Activated B cell treated with CpG ODN at 0.5 μM for 24 hours (primary cell): ENCODE measurements at places on chromosomes 6 and 20. TPM values are rescaled to one million over a fixed set of nuclear protein-coding genes. Genes with fewer than 3 reads are reported as not detected.

HEY2 gene
- total RNA-seq, result not detected in 2 replicates

MYLK2 gene
- not detected in 2 replicates for total RNA-seq

CD93 gene
- not detected in 2 replicates for total RNA-seq

EYS gene
- total RNA-seq, result not detected in 2 replicates

RAB44 gene
- total RNA-seq, result 0.20 TPM in 1 of 2 replicates, not detected in the other

COL12A1 gene
- total RNA-seq, result not detected in 2 replicates

ARHGAP40 gene
- not detected in 2 replicates for total RNA-seq

BFSP1 gene
- 0.10 TPM in 1 of 2 replicates, not detected in the other for total RNA-seq

SPEF1 gene
- total RNA-seq, result not detected in 2 replicates

DPPA5 gene
- not detected in 2 replicates for total RNA-seq

RFX6 gene
- not detected in 2 replicates for total RNA-seq

SOBP gene
- total RNA-seq, result 1.1 TPM in 2 replicates

NRSN2 gene
- 7.6 and 12.8 TPM in 2 replicates for total RNA-seq

ABHD16B gene
- not detected in 2 replicates for total RNA-seq

VSX1 gene
- total RNA-seq, result not detected in 2 replicates

DNA sequence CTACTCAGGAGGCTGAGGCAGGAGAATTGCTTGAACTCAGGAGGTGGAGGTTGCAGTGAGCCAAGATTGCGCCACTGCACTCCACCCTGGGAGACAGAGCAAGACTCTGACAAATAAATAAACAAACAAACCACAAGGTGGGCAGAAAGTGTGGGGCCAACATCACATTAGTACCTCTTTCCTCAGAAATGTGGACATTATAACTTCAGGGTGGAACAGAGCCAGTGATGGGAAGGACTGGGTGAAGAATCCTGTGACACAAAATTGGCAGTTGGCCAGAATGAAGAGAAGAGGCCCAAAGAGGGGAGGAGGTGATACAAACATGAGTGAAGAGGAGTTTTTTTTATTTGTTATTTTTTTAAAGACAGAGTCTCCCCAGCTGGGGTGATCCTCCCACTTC, 50.6 kb downstream of the NUP153 start:
- no peaks in the 10 kb centered on the region for H3K4me1 ChIP-seq
- no peaks in the 10 kb centered on the region for H3K27me3 ChIP-seq
- DNase-seq, result no peak
- H3K4me3 ChIP-seq, result no peak overlapping the region
- no peak overlapping the region for H3K27ac ChIP-seq

DNA sequence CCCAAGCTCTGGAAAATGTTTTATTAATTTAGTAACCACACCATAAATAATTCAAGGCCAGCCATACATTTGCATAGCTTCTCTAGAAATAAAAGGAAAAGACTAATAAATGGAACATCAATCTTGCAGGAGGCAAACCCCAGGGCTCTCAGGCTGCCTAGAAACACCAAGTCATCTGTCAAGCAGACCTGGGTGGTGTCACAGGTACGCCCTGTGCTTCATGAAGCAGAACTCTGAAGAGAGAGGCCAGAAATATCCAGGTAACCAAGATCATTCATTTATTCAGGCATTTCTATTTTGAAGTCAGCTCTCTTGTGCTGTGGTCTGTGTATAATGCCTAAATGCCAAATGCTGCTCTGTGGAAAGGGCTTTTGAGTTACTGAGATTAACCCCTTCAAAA, 45.3 kb upstream of the ARMH2 start:
- H3K36me3 ChIP-seq, result peaks cover 100% of the 10 kb centered on the region
- no peaks in the 10 kb centered on the region for H3K27me3 ChIP-seq

DNA sequence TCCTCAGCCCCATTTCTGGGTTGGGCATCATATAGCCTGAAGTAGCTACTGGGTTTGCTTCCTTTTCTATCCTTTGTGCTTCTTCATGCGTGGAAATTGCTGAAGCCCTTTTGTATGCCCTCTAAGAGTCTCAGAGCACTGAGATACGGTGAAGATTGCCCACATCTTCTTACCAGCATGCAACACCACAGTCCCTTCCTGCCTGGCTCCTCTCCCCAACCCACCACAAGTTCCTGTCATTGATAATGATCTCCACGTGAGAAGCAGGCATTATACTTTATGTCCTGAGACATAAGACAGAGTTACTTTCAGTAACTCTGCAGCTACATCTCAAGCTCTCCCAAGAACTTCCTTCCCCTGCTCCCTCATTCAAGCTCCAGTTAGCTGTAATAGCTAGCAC, 15.8 kb upstream of the PLCB4 start:
- no peak for DNase-seq
- H3K27me3 ChIP-seq, result no peaks in the 10 kb centered on the region
- no peak overlapping the region for H3K27ac ChIP-seq
- H3K4me1 ChIP-seq, result no peaks in the 10 kb centered on the region

DNA sequence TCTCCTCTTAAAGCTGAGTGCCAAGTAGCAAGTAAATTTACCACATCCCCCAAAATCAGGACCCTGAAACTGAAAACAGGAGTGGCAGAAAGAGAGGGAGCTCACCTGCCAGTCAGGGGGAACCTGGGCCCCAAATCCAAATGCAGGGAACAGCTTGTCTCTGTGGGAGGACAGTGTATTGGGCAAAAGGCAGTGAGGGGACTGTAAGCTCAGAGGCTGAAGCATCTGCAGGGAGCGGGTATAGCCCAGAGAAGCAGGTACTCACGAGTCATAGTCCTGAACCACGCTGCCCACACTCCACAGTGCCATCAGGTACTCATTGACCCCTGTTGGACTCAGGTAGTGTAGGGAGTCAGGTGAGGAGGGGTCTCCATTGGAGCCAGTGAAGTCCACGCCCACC, 15.0 kb downstream of the SPAG4 start:
- no peaks in the 10 kb centered on the region for H3K27me3 ChIP-seq
- H3K27ac ChIP-seq, result no peak overlapping the region
- peaks cover 68% of the 10 kb centered on the region for H3K36me3 ChIP-seq
- no peak overlapping the region for H3K4me3 ChIP-seq

DNA sequence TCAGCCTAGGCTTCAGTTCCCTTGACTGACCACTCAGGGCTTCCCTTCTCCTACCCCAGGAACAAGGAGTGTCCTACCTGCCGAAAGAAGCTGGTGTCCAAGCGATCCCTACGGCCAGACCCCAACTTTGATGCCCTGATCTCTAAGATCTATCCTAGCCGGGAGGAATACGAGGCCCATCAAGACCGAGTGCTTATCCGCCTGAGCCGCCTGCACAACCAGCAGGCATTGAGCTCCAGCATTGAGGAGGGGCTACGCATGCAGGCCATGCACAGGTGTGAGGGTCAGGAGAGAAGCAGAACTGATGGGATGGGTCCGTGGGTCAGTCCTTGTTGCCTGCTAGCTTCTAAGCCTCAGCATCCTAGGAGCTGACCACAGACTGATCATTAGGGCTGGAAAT, 1.6 kb downstream of the RING1 start:
- peak overlapping the region; percentile 35 for H3K4me3 ChIP-seq
- peaks cover 22% of the 10 kb centered on the region for H3K27me3 ChIP-seq
- no peak for DNase-seq
- no peak overlapping the region for H3K27ac ChIP-seq

- H3K4me1 ChIP-seq, result peaks cover 23% of the 10 kb centered on the region
- H3K27me3 ChIP-seq, result no peaks in the 10 kb centered on the region
- no peak overlapping the region for H3K27ac ChIP-seq
- H3K36me3 ChIP-seq, result peaks cover 4% of the 10 kb centered on the region
- no peak overlapping the region for H3K4me3 ChIP-seq
Observed at GRCh38 chr6:26243752-26244151, 121.2 kb upstream of the BTN3A2 start.

DNA sequence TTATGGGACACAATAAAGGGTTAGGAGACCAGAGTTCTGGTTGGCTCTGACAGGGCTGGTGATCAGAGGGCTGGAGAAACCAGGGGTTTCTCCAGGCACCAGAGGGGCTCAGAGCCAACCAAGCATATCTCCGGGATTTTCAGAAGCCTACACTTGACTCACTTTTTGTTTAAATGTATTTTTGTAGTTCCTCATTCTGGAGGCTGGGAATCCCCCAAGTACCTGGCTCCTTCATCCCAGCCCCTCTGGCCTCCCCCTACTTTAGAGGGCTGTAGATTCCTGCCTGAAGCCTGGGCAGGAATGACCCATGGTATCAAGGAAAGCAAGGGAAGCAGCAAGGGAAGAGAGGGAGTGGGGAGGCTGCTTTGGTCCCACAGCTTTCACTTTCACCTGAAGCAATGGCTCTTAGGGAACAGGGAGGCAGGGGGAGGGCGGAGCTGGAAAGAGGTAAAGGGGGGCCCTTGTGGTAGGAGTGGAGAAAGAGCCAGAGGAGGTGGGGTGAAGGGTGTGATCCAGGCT, 973 bp downstream of the CD40 start:
- peak; percentile 53 for DNase-seq
- H3K36me3 ChIP-seq, result peaks cover 60% of the 10 kb centered on the region
- H3K27ac ChIP-seq, result peak overlapping the region; percentile 100
- H3K4me3 ChIP-seq, result peak overlapping the region; percentile 100
- no peaks in the 10 kb centered on the region for H3K27me3 ChIP-seq

- H3K4me3 ChIP-seq, result peak within 1 kb of the TSS; percentile 56
- no peaks in the 10 kb centered on the region for H3K4me1 ChIP-seq
- no peaks in the 10 kb centered on the region for H3K36me3 ChIP-seq
- no peak for DNase-seq
Observed at GRCh38 chr6:116060572-116061283, at the start of gene FRK. TSS of gene FRK (minus strand) at chr6:116060891. CDS start at chr6:116060311, 580 bp downstream.

GRCh38 chr6:132780770-132781371, 17.6 kb downstream of the SLC18B1 start:
- H3K36me3 ChIP-seq, result peaks cover 60% of the 10 kb centered on the region
- no peaks in the 10 kb centered on the region for H3K4me1 ChIP-seq
- no peaks in the 10 kb centered on the region for H3K27me3 ChIP-seq
- no peak for DNase-seq
- H3K27ac ChIP-seq, result no peak overlapping the region
- H3K4me3 ChIP-seq, result no peak overlapping the region

GRCh38 chr20:18380908-18381529, 85.8 kb downstream of the DZANK1 start:
- H3K27ac ChIP-seq, result no peak overlapping the region
- H3K4me3 ChIP-seq, result no peak overlapping the region
- H3K27me3 ChIP-seq, result no peaks in the 10 kb centered on the region
- H3K4me1 ChIP-seq, result no peaks in the 10 kb centered on the region
- peaks cover 7% of the 10 kb centered on the region for H3K36me3 ChIP-seq
- no peak for DNase-seq

DNA sequence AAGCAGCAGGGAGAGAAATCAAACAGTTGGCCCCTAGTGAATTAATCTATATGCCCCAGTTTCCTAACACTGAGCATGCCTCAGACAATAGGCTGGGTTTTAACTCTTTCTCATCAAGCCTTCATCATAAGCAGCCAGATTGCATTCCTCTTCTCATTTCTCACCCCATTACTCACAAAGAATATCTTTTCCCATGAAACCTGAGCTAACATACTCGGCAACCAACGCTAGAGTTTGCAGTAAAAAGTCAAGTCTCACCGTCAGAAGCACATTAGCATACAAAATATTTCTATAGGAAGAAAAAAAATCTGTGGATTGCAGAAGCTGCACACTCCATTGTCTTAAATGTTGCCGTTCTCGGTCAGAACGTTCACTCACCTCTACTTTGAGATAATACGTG, 429.9 kb upstream of the ARID1B start:
- H3K4me1 ChIP-seq, result peaks cover 18% of the 10 kb centered on the region
- peaks cover 6% of the 10 kb centered on the region for H3K27me3 ChIP-seq
- H3K4me3 ChIP-seq, result no peak overlapping the region
- no peak for DNase-seq
- no peak overlapping the region for H3K27ac ChIP-seq

GRCh38 chr6:36131511-36132245, 1.4 kb downstream of the MAPK13 start:
- H3K4me1 ChIP-seq, result peaks cover 53% of the 10 kb centered on the region
- H3K27me3 ChIP-seq, result no peaks in the 10 kb centered on the region
- peaks cover 30% of the 10 kb centered on the region for H3K36me3 ChIP-seq
- peak overlapping the region; percentile 69 for H3K27ac ChIP-seq

GRCh38 chr6:46781478-46782378, 11.5 kb upstream of the MEP1A start:
- H3K4me3 ChIP-seq, result no peak overlapping the region
- H3K27ac ChIP-seq, result no peak overlapping the region
- no peaks in the 10 kb centered on the region for H3K36me3 ChIP-seq
- no peaks in the 10 kb centered on the region for H3K27me3 ChIP-seq
- no peak for DNase-seq

GRCh38 chr20:41902346-41902745, 284.2 kb upstream of the CHD6 start:
- H3K4me1 ChIP-seq, result no peaks in the 10 kb centered on the region
- H3K36me3 ChIP-seq, result no peaks in the 10 kb centered on the region
- H3K27ac ChIP-seq, result no peak overlapping the region
- DNase-seq, result no peak
- H3K27me3 ChIP-seq, result no peaks in the 10 kb centered on the region

GRCh38 chr6:4299476-4299875, 164.1 kb upstream of the ECI2 start:
- H3K4me3 ChIP-seq, result no peak overlapping the region
- peaks cover under 1% of the 10 kb centered on the region for H3K27me3 ChIP-seq
